ENCODE measurements at places on chromosomes 4 and X.
A peak's percentile ranks its signal among the peaks of the same experiment; 100 is the strongest.

DNA sequence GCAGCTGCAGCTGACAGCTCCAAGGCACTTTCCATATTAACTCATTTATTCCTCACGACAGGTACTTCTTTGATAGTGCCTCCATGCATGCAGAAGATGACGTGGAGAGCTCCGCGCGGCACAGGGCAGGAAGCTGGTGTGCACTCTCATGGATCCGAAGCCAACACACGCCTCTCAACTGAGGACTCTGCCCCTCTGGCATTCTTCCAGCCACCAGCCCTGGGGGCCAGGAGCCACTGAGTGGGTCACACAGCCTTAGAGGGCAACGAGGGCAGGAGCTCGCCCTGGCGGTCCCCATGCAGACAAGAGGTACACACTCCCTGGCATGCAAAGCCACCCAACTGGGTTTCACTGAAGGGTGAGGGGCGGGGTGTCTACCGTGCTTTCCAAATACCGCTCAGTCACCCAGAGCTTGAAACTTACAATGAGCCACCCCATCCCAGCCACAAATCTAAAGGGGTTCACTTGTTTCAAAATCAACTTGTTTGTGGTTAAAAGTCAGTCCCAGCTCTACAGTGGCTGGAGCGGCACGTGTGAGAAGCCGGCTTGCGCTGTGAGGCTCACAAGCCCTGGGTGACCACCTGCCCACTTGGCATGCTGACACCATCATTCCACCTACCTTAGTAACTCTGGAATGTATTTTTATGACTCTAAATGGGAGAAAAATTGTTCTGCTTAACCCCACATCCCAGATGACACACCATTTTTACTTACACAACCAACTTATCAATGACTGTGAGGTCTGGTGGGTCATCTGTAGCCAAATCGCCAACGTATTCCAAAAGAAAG is 16.2 kb downstream of the NOP14 start:
- no peak overlapping the region for H3K27ac ChIP-seq
- H3K27me3 ChIP-seq = no peaks in the 10 kb centered on the region
- no peak overlapping the region for H3K4me3 ChIP-seq
- DNase-seq = no peak
- H3K4me1 ChIP-seq = no peaks in the 10 kb centered on the region

GRCh38 chr4:185481401-185481800 is 9.9 kb upstream of the CCDC110 start:
- no peaks in the 10 kb centered on the region for H3K36me3 ChIP-seq
- no peak for DNase-seq
- peaks cover 33% of the 10 kb centered on the region for H3K4me1 ChIP-seq

DNA sequence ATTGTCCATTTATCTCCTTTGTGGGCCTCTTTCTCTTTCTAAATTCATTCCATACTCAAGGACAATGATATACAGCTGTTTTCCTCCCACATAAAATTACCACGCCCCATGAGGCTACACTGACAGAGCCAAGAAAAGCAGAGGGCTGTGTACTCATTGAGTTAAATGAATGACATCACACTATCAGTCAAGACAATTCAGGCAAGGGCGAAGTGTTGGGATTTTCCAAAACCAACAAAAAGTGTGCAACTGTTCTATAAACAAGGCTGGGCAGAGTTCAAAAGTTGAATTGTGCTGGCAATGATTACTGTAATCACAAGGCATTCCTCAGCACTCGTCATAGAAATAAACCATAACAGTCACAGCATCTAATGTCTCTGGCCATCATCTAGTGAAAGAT is 799.6 kb upstream of the DIAPH2 start:
- no peak overlapping the region for H3K27ac ChIP-seq
- no peaks in the 10 kb centered on the region for H3K36me3 ChIP-seq
- no peaks in the 10 kb centered on the region for H3K27me3 ChIP-seq
- no peak overlapping the region for H3K4me3 ChIP-seq
- H3K4me1 ChIP-seq = no peaks in the 10 kb centered on the region

GRCh38 chr4:71136071-71136470 is 142.6 kb downstream of the DCK start:
- no peak for DNase-seq
- no peaks in the 10 kb centered on the region for H3K4me1 ChIP-seq
- no peaks in the 10 kb centered on the region for H3K27me3 ChIP-seq
- H3K36me3 ChIP-seq = no peaks in the 10 kb centered on the region

GRCh38 chrX:75131973-75132627 is 24.0 kb downstream of the ABCB7 start:
- no peak for DNase-seq
- peak overlapping the region; percentile 40 for H3K27ac ChIP-seq
- H3K4me1 ChIP-seq = no peaks in the 10 kb centered on the region
- H3K36me3 ChIP-seq = no peaks in the 10 kb centered on the region
- H3K27me3 ChIP-seq = no peaks in the 10 kb centered on the region
- no peak overlapping the region for H3K4me3 ChIP-seq

DNA sequence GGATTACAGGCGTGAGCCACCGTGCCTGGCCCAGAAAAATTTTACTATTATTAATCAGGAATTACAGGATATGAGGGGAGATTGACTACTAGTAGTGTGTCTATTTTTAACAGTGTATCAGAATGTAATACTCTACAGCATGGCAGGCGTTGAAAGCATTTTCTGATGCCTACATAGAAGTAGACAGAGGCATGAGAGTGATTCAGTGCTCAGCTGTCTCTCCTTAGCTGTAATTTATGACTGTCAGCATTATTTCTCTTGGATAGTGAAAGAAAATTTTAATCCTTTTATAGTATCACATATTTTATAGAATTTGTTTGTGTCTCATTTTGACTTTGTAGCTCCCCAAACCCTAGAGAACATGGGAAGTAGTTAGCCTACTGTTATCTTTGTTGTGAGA is 20.7 kb downstream of the ARHGAP24 start:
- H3K27me3 ChIP-seq = no peaks in the 10 kb centered on the region
- DNase-seq = no peak
- no peak overlapping the region for H3K27ac ChIP-seq

- no peak for DNase-seq
- no peaks in the 10 kb centered on the region for H3K27me3 ChIP-seq
- peak overlapping the region; percentile 19 for H3K27ac ChIP-seq
- no peak overlapping the region for H3K4me3 ChIP-seq
These were observed 44.8 kb downstream of the ACOX3 start for GRCh38 chr4:8395504-8396296.

GRCh38 chr4:25814301-25815136 is 48.3 kb downstream of the SEL1L3 start:
- H3K4me1 ChIP-seq = peaks cover 13% of the 10 kb centered on the region
- no peak overlapping the region for H3K4me3 ChIP-seq
- no peak for DNase-seq
- no peak overlapping the region for H3K27ac ChIP-seq
- no peaks in the 10 kb centered on the region for H3K36me3 ChIP-seq

DNA sequence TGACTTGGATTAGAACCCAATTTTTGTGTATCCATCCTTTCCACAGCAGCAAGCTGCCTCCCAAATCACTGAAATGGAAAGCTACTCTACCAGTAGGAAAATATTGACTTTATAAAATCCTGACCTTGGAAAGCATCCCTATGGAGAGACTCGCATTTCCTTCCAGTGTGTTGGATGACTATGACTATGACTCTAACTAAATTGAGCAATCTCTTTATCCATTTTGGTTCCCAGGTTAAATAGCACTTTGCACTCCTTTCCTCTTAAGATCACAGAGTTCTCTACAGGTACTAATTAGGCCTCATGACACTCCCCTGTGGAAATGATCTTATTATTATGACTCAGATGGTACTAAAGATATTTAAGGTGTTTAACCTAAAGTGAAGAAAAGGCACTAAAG is 431.8 kb downstream of the PPARGC1A start:
- H3K4me3 ChIP-seq = no peak overlapping the region
- H3K36me3 ChIP-seq = no peaks in the 10 kb centered on the region
- DNase-seq = no peak
- peaks cover 19% of the 10 kb centered on the region for H3K4me1 ChIP-seq
- H3K27ac ChIP-seq = no peak overlapping the region

DNA sequence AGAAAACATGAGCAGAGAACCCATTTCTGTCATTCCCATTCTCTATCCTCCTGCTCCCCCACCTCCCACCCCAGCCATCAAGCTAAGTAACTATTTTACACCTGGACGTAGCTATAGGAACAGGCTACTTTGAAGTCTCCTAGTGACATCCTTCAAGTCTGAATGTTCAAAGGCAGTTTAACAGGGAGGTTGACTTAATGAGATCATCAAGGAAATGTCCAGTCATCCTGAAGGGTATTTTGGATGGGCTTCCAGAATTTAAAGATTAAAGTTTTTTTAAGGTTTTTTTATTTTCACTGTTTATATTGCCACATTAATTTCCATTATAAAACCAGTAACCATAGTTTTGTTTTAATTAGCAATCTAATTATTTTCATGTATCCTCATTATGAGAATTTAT is 41.1 kb downstream of the HPF1 start:
- H3K36me3 ChIP-seq = peaks cover 40% of the 10 kb centered on the region
- no peak overlapping the region for H3K4me3 ChIP-seq
- H3K4me1 ChIP-seq = no peaks in the 10 kb centered on the region
- H3K27me3 ChIP-seq = no peaks in the 10 kb centered on the region

DNA sequence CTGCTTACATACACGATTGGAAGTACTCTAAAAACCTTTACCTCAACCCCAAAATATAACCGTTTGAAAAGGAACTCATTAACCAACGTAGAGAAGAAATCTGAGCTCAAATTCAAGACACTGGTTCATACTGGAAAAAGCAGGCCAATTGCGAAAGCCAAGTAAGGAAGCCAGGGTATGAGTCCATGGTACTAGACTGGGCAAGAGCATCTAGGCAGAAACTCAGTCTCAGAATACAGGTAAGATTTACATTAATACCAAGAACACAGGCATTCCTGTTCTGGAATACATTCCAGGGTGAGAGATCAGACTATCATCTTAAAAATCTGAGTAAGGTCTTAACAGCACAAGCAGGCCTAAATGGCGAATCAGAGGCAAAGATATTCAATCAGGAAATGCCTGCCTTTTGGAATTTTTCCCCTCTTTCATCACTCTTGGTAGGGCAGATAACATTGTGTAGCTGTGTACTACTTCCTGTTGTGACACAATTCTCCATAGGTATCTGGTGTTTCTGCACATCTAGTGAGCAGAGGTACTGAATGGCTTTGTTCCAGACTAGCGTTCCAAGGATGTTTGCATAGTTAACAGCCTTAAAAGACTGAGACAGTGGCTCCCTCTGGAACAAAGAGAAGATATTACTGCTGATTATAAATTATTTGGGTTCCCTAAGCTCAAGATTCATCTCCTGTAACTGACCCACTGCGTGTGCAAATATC is 311.3 kb downstream of the PCDH19 start:
- H3K4me1 ChIP-seq = no peaks in the 10 kb centered on the region
- no peak overlapping the region for H3K4me3 ChIP-seq
- no peaks in the 10 kb centered on the region for H3K36me3 ChIP-seq
- H3K27me3 ChIP-seq = no peaks in the 10 kb centered on the region
- H3K27ac ChIP-seq = no peak overlapping the region

DNA sequence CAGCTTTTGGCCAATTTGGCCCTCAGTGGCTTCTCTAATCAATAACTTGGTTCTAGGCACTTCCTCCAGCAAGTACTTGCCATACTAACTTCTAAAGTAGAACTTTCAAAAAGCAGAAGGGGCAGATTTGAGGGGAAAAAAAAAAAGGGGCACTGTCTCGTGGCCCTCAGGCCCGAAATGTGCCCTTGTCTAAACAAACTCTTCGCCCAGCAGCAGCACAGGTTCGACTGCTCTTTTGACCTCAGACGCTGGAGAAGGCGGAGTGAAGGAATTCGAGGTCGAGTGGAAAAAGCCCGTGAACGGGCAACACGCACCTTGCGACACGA is 775 bp downstream of the GRPEL1 start:
- peak overlapping the region; percentile 81 for H3K4me3 ChIP-seq
- H3K36me3 ChIP-seq = no peaks in the 10 kb centered on the region
- peak overlapping the region; percentile 98 for H3K27ac ChIP-seq
- DNase-seq = no peak

- H3K27ac ChIP-seq = no peak overlapping the region
- no peak for DNase-seq
- H3K36me3 ChIP-seq = no peaks in the 10 kb centered on the region
- H3K27me3 ChIP-seq = no peaks in the 10 kb centered on the region
- no peaks in the 10 kb centered on the region for H3K4me1 ChIP-seq
These were observed 316.2 kb downstream of the GPAT3 start for GRCh38 chr4:83852085-83852451.

GRCh38 chr4:14667624-14668151 is 334.6 kb upstream of the CPEB2 start:
- no peak overlapping the region for H3K4me3 ChIP-seq
- no peak overlapping the region for H3K27ac ChIP-seq
- DNase-seq = no peak
- H3K36me3 ChIP-seq = no peaks in the 10 kb centered on the region
- no peaks in the 10 kb centered on the region for H3K27me3 ChIP-seq

- H3K4me1 ChIP-seq = no peaks in the 10 kb centered on the region
- H3K27ac ChIP-seq = no peak overlapping the region
- H3K4me3 ChIP-seq = no peak overlapping the region
- H3K27me3 ChIP-seq = no peaks in the 10 kb centered on the region
- H3K36me3 ChIP-seq = no peaks in the 10 kb centered on the region
These were observed 651.3 kb downstream of the TECRL start for GRCh38 chr4:63757929-63758328.

GRCh38 chr4:141158219-141158618 is 24.9 kb upstream of the RNF150 start:
- H3K27me3 ChIP-seq = no peaks in the 10 kb centered on the region
- no peak for DNase-seq
- no peak overlapping the region for H3K4me3 ChIP-seq
- H3K4me1 ChIP-seq = no peaks in the 10 kb centered on the region
- H3K36me3 ChIP-seq = no peaks in the 10 kb centered on the region

GRCh38 chr4:48831532-48832030 is 693 bp downstream of the OCIAD1 start:
- H3K27me3 ChIP-seq = no peaks in the 10 kb centered on the region
- H3K36me3 ChIP-seq = no peaks in the 10 kb centered on the region
- DNase-seq = no peak

GRCh38 chr4:16859031-16859430 is 39.4 kb downstream of the LDB2 start:
- no peak for DNase-seq
- H3K4me3 ChIP-seq = no peak overlapping the region
- no peaks in the 10 kb centered on the region for H3K36me3 ChIP-seq
- H3K4me1 ChIP-seq = no peaks in the 10 kb centered on the region

- no peak overlapping the region for H3K4me3 ChIP-seq
- H3K27ac ChIP-seq = no peak overlapping the region
- H3K27me3 ChIP-seq = no peaks in the 10 kb centered on the region
- no peak for DNase-seq
- H3K36me3 ChIP-seq = no peaks in the 10 kb centered on the region
These were observed 108.1 kb upstream of the SPRY1 start for GRCh38 chr4:123288309-123289025.

- DNase-seq = no peak
- no peaks in the 10 kb centered on the region for H3K4me1 ChIP-seq
- H3K27me3 ChIP-seq = no peaks in the 10 kb centered on the region
These were observed 19.0 kb upstream of the MAML3 start for GRCh38 chr4:140172960-140173359.

DNA sequence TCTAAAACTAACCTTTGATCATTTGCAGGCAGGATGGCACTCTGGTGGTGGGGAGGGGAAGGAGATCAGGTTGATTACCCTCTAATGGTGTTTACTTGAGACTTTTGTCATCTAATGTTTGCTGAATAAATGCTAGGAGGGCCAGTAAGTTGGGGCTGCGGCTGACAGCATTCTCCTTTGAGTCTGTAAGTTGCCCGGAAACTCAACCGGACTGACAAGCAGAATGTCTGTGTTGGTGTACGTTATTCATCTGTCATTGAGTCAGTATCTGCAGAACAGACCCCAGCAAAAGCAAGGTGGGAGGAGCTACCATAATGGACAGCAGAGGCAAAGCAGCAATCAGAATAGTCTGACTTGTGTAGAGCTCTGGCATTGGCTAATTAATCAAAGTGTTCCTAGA is 1210.6 kb upstream of the PABPC4L start:
- H3K27me3 ChIP-seq = no peaks in the 10 kb centered on the region
- H3K4me1 ChIP-seq = no peaks in the 10 kb centered on the region
- DNase-seq = no peak
- no peaks in the 10 kb centered on the region for H3K36me3 ChIP-seq
- H3K4me3 ChIP-seq = no peak overlapping the region
